ENCODE measurements at places on chromosomes 2 and 18.

GRCh38 chr2:172079416-172079815 is 5.9 kb upstream of the DLX1 start:
- DNase-seq, result no peak

- peak; percentile 89 for DNase-seq
These were observed at the start of gene GYPC for GRCh38 chr2:126655500-126656430. GYPC (plus strand) TSS chr2:126656158; CDS start chr2:126656264, 106 bp downstream.

DNA sequence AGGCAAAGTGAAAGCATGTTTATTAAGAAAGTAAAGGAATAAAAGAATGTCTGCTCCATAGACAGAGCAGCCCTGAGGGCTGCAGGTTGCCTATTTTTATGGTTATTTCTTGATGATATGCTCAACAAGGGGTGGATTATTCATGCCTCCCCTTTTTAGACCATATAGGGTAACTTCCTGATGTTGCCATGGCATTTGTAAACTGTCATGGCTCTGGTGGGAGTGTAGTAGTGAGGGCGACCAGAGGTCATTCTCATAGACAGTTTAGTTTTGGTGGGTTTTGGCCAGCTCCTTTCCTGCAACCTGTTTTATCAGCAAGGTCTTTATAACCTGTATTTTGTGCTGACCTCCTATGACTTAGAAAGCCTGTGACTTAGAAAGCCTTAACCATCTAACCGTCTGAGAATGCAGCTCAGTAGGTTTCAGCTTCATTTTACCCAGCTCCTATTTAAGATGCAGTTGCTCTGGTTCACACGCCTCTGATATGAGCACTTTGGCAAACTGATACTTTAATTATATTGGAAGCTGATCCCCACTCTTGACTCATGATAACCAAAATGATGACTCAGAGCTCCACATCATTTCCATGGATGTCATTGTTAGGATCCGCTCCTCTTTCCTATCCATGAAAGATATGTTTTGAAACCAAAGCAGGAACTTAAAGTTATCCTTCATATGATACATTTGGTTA is 14.5 kb upstream of the ERMN start:
- no peak for DNase-seq

GRCh38 chr2:120223034-120223912 is at the start of gene TMEM185B:
TMEM185B (minus strand) TSS chr2:120223400; CDS start chr2:120222976, 424 bp downstream.
- DNase-seq, result peak; percentile 92

GRCh38 chr2:54680397-54681041 is 42.9 kb upstream of the EML6 start:
- no peak for DNase-seq

DNA sequence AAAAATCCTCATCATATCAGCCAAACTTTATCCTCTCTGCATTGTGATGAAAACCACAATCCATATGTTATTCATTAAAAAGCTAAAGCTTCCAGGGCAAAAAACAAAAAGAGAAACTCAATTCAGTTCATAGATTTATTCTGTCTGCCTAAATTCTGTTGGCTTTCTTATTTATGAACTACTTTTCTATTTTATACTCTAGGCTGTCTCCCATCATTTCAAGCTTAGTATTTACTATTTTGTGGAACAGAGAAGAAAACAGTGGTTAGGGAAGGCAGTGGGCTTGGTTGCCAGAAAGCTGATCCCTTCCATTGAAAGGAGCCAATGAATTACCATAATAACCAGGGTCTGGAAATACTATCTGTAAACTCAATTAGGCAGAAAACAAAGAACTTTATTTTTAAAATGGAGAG is 71.8 kb downstream of the RAPH1 start:
- DNase-seq, result no peak

DNA sequence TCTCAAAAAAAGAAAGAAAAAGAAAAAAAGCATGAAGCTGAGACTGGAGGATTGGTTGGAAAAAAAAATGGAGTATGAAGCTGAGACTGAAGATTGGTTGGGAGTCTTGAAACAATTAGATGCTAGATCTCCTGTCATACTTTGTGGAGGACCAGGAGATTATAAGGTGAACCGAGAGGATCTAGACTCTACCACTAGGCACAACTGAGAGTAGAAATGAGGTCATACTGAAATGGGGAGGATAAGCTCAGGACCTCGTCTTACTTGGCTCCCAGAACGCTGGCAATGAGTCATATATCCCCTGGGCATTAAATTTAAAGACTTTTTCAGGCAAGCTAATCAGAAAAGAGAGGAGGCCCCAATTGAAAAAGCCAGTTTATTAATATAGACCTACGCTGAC is 3.3 kb upstream of the ORC2 start:
- DNase-seq, result no peak

DNA sequence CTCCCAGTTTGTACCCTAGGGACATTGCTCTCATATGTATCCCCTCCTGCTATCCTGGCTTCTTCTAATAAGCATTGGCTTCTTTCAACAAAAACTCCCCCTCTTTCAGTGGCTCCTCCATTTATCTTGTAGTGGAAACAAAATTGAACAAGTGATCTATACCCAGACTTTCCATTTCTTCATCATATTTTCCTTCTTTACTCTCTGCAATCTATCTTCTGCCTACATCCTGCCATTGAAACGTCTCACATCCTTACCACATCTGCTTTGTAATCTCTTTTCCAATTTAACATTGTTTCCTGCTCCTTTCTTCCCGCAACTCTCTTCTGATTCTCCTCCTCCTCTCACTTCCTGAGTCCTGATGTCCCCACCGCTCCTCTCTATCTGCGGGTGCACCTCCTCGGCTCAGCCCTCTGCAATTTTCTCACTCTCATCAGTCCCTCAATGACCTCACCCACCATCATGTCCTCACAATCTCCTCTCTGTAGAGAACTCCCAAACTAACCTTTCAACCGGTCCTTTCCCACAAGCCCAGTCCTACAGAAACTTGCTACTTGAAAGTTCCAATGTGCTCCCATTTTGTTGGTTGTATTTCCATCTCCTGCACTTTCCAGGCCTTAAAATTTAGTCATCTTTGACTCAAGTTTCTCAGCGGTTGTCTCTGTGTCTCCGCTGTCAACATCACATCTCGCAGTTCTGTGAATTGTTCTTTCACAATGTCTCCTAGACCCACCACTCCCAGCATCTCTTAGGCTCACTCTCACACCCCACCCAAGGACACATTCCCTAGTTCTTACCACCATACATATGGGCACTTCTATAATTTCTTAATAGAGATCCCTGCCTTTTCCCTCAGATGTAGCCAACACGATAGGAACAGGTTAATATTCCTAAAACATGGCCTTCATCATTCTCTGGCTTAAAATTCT is 24.0 kb downstream of the MAP3K19 start:
- DNase-seq, result no peak

DNA sequence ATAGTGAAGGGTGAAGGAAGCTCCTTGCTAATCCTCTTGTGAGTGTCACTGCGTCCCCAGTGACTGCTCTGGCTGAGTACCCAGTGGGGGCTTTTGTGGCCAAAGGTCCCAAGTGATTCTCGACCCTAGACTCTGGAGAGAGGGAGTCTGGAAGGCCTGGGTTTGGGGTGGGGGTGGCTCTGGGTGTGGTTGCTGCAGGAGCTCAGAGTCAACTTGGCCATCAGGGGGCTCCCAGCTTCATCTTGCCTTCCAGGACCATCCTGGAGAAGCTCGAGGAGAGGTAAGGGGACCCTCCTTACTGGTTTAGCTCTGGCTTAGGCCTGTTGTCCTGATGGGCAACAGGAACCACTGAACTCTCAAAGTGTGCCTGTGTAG is 592 bp downstream of the PSD4 start:
- DNase-seq, result no peak

- no peak for DNase-seq
These were observed 67.9 kb downstream of the NCAPH start for GRCh38 chr2:96403481-96403880.

- DNase-seq, result no peak
These were observed 100.8 kb upstream of the KCTD1 start for GRCh38 chr18:26649193-26649543.

- DNase-seq, result no peak
These were observed 50.5 kb downstream of the MBD5 start for GRCh38 chr2:148071351-148071750.

DNA sequence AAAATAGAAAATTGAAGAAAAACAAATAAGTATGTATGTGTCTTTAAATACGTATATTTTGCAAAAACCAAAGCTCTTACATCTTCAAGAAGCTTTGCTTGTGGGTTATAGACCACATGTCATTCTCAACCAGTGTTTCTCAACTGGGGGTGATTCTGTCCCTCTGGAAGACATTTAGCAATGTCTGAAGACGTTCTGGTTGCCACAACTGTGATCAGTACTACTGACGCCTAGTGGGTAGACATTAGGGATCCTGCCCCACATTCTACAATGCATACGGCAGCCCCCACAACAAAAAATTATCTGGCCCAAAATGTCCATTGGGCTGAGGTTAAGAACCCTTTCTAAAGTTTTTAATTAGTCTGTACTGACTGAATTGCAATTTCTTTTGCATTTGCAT is 48.4 kb downstream of the UNC50 start:
- DNase-seq, result no peak

DNA sequence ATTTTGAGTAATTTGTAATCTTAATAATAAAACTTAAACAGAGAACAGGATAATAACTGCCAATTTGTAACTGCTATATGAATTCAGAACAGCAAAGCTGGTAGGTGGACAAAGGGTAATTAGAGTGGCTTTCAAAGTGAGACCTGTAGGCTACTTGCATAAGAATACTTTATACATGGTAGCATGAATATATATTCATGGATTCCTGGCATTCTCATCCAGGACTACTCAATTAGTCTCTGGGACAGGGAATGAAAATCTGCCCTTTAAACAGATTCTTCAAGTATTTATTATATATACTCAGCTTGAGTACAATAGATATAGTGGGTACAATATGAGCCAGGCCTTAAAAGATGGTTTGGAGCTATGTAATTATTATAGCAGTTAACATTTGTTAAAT is 419.9 kb downstream of the PIK3C3 start:
- DNase-seq, result no peak

DNA sequence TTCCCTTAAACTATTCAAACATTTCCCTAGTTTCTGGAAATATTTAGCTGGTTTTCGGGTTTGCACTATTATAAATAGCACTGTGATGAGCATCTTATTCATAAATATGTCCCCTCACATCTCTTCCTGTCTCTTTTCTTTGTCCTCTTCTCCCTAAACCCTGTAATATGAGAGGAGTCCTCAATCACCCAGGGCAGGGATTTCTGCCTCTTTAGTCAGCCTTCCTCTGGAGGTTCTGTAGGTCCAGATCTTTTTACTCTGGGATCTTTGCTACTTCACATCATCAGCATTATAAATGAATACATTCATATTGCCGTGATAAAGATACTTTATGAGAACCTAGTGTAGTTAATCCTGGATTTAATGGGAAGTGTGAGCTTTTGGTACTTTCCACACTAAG is 87.9 kb upstream of the TTN start:
- no peak for DNase-seq

DNA sequence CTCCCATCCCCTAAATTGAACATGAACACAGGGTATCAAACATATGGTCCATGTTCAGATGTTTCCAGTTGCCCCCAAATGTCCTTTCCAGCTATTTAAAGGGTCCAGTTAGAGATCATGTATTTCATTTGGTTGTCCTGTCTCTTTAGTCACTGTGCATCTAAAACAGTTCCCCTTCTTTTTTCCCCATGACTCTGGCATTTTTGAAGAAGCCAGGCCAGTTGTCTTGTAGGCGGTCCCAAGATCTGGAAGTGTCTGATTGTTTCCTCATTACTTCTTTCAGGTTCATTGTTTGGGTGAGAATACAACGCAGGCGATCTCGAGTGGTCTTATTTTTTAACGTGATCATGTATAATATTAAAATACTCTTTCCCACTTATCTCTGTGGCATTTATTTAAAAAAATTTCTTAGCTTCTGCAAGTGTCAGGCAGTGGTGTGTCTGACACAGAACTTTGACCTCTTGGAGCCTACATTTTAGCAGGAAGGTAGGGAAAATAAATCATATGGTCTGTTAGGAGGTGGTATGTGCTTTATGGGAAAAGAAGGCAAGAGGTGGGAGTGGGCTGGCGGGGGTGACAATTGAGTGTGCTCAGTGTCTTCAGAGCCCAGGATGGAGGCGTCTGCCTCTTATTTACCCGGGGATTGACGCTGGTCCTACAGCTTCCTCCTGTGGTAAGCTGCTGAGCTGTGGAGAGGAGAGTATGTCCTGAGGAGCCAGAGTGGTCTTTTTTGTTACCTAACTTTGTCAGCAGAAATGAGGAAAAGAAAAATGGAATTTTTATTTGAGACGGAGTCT is 8.1 kb downstream of the RAB31 start:
- DNase-seq, result no peak

DNA sequence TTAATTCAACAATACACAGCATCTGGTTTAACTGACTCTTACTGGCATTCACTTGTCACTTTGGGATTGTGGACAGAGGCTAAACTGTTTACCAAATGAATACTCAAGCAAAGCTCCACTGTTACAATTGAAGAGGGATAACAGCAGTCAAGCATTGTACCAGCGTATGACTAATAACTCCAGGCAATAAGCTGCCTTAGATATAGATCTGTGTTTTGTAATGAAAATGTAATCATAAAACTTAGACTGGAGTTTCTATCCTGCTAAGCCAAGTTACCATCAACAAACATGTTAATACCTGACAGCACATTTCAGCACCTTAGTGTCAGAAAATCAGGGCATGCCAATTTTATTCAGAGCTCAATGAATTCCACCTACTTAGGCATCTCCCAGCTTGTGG is 889.5 kb downstream of the EPHA4 start:
- no peak for DNase-seq

DNA sequence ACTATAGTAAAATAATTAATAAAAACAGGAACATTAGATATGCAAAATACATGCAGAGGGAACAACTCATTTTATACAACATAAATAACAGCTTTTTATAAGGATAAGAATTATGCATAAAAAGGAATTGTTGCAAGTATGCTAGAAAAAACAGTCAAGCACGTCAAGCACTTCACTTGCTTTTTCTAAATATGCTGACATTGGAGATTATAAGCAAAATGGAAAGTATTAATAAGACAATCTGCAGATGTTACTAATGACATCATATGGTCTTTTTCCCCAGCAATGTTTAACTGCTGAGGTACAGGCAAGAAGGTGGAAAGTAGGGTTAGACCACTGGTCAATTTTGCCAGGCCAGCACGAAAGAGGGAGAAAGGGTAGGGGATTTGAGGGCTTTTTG is 111.7 kb downstream of the HIBCH start:
- no peak for DNase-seq

DNA sequence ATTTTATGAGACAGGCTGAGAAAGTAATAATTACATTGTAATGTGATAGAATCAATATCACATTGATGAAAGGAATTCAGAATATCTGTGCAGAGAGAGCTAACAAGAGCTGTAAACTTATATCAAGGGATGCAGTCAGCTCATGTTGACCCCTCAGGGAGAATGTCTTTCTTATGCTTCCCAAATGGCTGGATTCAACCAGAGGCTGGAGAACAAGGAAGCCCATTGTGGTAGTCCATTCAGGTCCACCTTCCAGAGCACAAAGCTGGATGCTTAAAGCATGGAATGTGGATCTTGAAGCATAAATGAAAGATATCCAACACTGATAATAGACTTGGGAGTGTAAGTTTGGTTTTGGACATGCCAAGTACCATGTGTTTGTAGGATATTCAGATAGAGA is 220.0 kb downstream of the FIGN start:
- DNase-seq, result no peak

DNA sequence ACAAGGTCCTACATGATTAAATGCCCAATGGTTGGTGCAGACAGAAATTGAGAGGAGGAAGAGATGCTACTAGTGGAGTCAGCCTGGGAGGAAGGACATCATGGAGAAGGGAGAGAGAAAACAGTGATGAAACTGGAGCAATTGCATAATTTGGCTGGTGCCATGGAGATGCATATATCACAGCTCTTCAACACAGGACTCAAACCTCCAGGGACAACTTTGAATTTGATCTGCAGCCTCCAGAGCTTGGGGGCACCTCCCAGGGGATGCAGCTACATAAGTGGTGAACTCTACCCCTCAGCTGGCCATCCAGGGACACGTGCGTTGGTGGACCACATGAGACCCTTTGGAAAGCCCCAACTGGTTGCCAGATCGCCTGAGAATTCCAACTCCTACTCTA is 80.4 kb downstream of the CTAGE1 start:
- DNase-seq, result no peak

All from heart left ventricle (tissue), 16 donors.